Cortex of kidney (tissue), 1 donor: ENCODE measurements at places on chromosomes 4 and X.

DNA sequence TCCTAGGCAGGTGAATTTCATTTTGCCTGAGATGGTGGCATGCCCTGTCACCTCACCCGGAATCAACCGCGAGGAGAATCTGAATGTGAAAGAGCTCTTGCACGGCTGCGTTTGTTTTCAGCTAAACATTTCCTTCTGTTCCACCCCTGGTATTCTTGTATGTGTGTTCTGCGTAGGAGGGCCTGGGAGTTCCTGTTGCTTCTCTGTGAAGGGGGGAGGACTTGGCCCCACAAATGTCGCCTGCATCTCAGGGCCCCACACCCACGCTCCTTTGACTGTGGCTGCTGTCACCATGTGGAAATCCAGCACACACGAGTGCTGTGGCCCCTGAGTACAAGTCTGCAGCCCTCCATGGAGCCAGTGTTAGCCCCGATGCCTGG lies 45.8 kb upstream of the CLCN4 start:
- no peak for DNase-seq

DNA sequence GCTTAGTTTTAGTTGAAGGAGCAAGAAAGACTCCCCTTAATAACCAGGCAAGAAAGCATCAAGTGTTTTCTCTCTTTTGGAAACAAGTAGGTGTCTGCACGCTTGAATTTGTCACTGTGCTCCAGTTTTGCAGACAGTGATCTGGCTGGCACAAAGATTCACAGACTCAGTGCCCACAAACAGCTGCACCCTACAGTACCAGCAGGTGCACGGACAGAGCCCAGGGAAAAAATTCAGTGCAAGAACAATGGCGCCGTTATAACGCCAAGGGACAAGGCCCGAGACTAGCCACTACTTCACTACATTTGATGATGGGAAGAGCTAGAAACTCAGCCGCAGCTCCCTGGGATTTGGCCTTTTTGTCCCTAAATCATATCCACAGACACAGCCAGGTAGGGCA lies 56.0 kb downstream of the ZNF827 start:
- no peak for DNase-seq

GRCh38 chrX:24799078-24799477 lies 105.4 kb downstream of the POLA1 start:
- no peak for DNase-seq

GRCh38 chr4:152100379-152101201 lies 339.8 kb upstream of the GATB start:
- DNase-seq = no peak

DNA sequence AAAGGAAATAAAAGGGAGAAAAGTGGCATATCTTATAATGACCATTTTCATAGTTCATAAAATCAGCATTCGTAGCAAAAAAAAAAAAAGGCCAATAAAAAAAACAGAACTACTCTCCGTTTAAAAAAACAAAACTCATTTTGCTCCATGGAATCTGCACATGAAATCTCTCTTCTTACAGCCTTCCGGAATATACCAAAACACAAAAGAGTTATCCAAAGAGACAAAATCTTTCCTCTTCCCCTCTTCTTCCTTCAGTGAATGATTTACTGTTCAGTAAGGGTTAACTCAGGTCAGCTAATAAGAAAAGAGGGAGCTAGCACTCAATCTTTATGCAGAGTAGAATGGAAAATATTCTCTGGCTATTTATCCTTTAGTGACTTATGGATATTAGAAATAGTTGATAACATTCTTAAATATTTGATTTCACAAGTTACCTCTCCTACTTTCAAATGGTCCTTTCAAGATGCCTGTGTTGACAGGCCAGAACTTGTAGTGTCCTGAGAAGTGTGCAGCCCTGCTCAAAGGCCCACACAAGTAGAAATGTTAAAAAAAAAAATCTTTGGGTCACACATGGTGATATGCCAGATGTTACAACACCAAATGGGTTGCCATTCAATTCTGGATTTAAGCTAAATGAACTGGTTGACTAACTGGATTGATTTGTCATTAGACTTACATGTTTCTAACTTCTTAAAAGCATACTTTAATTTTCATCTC lies 42.1 kb downstream of the PDGFC start:
- DNase-seq = no peak

DNA sequence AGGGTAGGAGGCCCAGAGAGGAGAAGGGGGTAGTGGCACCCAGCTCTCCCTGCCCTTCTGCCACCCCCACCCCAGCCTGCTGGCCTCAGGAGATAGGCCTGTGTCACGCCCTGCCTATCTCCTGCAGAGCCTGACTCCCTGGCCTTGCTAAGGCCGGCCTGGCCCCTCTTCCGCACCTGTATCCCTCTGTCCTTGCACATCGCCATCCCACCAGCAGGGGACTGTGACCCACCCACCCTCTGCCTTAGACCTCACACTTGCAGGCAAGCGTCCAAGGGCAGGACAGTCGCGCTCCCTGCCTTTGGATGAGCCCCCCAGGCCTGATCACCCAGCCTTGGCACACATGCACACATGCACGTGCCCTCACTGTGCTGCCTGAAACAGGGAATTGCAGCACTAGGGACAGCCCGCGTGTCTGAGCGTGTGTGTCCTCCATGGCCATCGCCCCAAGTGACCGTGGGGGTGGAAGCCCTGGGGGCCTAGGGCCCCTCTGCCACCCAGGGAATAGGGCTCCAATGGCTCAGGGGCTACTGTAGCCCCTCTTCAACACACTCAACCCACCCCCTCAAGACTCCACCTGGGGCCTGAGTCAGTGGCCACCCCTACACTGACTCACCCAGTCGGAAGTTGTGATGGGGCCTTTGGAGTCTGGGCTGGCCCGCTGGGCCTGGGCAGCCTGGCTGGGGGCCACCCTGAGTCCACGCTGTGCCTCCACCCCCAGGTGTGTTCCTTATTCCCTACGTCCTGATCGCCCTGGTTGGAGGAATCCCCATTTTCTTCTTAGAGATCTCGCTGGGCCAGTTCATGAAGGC lies 2.1 kb downstream of the SLC6A8 start:
- no peak for DNase-seq

DNA sequence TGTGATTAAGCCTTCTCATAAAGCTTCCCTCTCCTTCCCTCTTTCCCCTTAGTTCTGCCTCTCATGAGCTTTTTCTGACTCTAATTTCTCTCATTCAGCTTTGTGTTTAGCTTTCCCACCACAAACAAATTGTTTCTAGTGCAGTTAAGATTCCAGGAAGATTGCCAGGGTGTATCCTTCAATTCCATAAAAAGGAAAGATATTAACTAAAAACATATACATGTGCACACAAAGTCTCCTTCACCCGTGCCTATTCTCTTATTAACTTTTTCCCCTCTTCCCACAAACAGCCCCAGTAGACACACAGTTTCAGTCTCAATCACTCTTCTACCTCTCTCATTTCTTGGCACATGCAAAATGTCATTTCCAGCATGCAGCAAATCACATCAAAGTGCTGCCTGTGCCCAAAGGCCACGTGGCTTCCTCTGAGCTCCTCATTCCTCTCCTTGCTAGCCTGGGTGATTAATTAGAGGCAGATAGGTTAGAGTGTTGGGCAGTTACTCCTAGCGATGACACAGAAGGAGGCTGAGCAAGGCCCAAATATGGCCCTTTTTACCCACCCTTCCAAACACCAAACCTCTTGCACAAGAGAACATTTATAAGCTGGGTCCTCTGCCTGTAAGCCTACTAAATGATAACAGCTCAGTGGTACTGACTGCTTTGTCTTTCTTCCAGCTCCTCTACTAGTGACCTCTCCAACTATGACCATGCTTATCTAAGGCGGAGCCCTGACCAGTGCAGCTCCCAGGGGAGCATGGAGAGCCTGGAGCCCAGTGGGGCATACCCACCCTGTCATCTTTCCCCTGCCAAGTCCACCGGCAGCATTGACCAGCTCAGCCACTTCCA lies 159.6 kb downstream of the SOWAHB start:
- DNase-seq = no peak

- DNase-seq = no peak
Observed at GRCh38 chrX:50799531-50799961, 14.4 kb downstream of the SHROOM4 start.

DNA sequence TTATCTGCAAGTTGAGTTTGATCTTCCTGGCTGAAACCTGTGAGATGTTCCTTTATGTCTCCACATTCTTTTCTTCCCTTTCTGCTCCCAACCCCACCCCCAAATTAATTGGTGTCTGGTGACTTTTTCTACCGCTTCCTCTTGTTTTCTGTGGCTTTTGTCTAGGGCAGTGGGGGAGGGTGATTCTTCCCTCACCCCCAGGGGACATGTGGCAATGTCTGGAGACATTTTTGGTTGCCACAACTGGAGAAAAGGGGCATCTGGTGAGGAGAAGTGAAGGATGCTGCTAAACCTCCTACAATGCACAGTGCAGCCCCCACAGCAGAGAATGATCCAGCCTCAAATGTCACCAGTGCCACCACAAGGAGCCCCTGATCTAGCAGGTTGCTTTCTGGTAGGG lies 152.9 kb downstream of the NHS start:
- no peak for DNase-seq

GRCh38 chr4:154088741-154089140 lies 299.9 kb upstream of the SFRP2 start:
- DNase-seq = no peak

- DNase-seq = no peak
Observed at GRCh38 chr4:3863841-3864741, 97.9 kb downstream of the ADRA2C start.

DNA sequence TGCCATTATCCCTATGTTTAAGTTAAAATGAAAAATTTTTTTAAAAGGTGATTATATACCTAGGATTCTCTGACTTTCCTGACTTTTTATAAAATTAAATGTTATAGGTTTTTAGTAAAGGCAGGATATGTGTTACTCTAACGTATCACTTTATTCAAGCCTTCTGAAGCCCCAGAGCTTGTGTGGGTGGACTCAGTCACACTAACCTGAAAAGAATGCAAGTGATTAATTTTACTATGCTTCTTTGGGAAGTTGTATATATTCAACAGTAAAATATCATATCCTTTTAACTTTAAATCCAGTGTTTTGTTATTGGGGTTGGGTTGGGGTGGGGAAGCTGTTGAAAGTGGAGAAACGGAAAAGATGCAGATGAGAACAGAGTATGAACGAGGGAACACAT lies 22.8 kb downstream of the PDLIM3 start:
- DNase-seq = no peak

DNA sequence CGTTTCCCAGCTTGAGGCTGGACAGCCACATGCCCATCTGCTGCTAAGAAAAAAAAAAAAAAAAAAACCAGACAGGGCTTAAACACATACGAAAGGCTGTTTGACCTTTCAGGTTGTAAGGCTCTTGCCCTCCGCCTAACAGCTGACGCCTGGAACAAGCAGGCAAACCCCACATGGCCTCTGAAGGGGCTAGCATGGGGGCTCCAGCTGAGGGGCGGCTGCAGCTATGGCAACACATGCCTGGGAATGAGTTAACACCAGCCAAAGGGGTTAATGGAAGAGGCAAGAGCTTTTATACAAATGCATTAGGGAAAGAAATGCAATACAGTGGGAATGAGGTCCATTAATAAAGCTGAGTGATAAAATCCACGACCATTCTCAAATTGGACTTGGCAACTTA lies 183.6 kb downstream of the ENOX2 start:
- no peak for DNase-seq

DNA sequence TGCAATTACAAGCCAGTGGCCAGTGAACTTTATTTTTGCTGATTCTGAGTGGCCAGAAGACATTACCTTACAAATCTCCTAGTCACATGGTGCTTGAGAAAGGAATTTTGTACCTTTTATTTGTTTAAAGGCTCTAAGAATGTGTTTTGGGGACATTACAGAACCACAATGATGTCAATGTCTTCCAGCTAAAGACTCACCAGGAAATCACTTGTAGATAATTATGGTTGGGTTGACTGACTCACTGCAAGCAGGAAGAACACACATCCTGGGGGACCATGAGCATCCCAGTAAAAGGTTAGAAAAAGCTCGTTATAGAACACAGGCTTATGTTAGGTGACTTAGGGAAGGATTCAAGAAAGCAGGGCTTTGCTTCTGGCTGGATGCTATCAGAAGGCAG lies 119.4 kb upstream of the FAM9B start:
- no peak for DNase-seq

DNA sequence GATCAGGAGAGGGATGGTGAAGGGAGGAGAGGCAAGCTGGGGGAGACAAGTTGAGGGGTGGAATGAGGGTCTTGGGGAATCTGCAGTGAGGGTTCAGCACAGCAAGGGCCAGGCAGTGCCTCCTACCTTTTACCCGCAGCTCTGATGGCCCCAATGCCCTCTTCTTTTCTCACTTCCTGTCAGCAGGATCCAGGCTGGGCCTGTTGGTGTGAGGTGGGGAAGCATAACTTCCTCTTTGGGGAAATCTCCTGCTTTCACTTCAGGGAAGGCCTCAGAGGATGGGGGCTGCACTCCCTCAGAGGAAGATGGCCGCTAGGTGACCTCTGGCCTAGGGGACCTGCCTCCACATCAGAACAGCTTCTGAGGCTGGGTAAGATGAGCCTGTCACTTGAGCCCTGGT lies 36.5 kb downstream of the EFNB1 start:
- DNase-seq = no peak

DNA sequence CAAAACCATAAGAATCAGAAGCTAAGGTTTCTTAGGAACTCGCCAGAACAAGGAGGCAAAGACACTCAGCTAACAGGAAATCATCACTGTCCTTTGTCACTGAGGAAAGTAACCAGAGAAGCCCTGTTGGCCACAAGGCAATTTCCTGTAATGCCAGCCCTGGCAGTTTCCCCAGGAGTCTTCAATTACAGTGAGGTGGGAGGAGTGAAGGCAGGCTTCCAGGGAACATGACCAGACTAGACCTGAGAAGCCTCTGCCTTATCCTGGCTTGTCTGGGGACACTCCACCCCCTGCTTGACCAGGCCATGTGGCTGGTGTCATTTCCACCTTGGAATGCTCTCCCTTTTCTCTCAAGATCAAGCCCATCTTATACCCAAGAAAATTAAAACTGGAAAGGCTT lies 125.3 kb downstream of the COL4A6 start:
- DNase-seq = no peak

GRCh38 chr4:138560448-138560847 lies 318.3 kb upstream of the SLC7A11 start:
- no peak for DNase-seq

DNA sequence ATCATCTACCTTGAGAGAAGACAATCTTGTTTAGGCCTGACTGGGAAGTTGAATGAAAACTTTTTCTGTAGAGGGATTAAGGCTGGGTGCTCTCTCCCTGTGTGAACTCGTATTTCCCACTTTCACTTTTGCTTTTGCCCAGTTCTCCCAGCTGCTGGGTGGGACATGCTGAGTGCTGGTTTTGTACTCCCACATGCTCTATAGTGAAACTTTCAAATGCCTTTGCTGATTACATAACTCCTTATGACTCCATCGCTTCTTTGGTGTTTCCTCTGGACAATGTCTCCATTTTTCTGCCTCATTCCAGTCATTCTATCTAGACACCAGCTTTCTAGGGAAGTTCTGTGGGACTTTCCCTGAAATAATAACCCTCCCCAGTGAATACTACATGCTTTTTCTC lies 100.5 kb downstream of the CLNK start:
- DNase-seq = no peak

DNA sequence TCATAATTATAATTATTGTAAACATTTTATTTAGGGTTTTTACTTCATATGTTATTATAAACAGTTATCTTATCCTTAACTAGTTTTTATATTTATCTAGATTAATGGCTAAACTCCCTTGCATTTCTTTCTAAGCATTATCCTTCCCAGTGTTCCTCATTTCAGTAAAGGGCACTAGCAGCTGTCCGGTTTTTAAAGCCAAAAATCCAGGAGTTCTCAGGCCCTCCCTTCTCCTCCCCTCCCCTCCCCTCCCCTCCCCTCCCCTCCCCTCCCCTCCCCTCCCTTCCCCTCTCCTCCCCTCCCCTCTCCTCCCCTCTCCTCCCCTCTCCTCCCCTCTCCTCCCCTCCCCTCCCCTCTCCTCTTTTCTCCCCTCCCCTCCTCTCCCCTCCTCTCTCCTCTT lies 58.9 kb downstream of the FBXO8 start:
- no peak for DNase-seq
